NCI-H187 treated with DMSO at 0.1 percent for 48 hours (cell line): ENCODE measurements at places on chromosomes 6 and 20.

DNA sequence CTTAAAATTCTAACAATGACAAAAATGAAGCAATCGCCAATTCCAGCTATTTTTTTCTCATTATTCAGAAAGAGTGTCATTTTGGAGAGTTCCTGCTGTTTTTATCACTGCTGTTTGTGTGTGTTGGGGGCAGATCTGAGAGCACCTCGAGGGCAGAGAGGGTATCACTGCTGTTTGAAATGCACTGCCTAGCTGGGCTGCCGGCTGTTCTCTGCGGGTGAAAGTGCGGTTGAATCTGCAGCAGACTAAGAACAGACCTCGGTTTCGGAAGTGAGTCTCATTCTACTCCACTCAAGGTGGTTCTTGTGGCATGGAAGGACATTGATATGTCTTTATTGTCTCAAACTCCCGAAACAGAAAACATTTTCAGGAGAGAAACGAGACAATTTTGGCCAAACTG is 18.3 kb downstream of the INSM1 start:
- DNase-seq: no peak

GRCh38 chr6:135289816-135290215 is 108.7 kb downstream of the MYB start:
- DNase-seq: peak; percentile 19

DNA sequence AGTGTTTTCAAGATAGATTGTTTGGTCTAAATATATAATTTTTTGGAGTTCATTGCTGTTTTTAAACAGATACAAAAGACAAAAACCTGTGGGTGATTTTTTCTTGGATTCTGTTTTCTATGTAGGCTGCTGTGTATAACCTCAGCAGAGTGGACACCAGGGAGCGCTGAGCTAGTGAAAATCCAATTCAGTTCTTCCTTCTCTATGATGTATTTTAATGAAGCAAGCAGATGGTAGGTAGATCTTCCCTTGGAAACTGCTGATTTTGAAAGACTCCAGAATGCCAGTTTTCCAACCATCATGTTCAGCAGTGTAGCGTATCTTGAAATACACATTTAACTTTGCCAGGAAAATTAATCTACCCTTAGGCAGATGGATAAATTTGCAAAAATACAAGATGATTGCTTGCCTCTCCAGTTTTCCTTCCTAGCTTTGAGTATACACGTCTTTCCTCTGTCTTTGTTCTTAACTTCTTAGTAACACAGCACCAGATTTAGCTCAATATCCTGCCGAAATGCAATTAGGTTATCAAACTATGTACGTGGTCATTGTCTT is 178.0 kb downstream of the PHF3 start:
- no peak for DNase-seq

DNA sequence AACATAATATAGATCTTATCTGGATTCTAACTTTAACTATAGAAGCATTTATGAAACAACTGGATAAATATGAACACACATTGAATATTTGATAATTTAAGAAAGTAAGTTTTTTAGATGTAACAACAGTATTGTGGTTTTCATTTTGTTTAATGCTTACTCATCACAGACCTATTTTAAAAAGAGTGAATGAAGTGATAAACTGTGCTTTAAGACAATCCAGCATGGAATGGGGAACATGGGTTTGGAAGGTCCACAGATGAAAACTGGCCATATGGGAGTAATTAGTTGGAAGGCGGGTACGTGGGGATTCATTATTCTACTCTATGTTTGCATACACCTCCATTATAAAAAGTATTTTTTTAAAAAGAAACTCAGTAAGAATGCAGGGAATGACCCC is 21.2 kb downstream of the EPB41L2 start:
- no peak for DNase-seq

DNA sequence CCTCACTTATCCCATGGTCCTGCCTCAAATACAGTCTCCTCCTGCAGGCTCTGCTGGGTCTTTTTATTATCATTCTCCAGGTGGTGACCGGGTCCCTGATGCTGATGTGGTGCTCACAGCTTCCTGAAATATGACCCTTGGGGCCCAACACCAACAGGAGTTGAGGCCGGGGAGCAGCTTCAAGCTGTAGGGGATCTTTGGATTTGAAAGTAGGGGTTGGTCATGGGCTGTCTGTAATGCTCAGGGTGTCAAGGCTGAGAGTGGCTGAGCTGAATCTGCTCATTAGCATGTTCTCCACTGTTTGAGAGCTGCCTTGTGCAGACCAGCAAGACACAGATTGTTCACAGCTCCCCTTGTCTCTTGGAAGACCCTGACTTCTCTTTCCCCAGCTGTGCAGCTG is 35.5 kb downstream of the HLA-F start:
- DNase-seq: no peak

DNA sequence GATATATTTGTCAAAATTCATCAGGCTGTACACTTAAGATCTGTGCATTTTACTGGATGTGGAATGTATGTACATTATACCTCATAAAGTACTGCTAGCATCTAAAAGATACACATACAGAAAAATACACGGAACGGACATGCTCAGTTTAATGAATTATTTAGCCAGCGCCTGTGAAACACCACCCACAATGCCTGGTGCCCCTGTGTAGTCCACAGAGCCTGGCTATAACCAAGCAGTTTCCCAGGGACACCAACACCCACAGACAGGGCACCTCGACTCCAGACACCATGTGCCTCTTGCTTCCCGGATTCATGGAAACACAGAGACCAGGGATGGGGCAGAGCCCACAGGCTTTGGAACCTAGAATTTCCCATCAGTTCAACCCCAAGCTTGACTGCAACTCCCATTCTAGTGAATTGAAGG is 17.4 kb upstream of the ARMC12 start:
- no peak for DNase-seq

- no peak for DNase-seq
Observed at GRCh38 chr6:154614101-154614500, 103.6 kb upstream of the CNKSR3 start.

DNA sequence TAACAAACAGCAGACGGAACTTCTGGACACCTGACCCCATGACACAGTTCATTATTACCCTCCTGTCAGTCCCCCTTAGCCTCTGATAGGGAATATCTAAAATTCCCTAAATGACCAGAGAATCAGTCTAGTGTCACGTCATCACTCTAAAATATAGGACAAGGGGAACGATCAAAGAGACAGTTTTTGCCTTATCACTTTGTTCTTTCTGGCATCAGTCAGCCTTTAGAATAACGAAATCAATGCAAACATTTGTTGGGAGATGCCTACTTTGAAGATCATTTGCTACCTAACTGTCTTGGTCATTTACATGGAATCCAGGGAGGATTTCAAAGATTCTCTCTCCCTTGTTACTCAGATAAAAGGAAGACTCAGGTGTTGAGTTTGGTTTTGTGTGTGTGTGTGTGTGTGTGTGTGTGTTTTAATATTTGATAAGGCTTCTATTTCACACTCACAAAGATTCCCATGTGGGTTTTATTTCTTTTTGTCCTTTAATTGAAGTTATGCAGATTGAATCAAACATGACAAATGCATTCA is 28.3 kb downstream of the LINC00237 start:
- no peak for DNase-seq
